Stimulated activated CD4-positive, alpha-beta T cell treated with anti-CD3 and anti-CD28 coated beads, Interleukin-1b, Interleukin-23, amount 100 ng/mL, for 4 hours (primary cell): ENCODE measurements at places on chromosomes 16 and 17.

- no peak for DNase-seq
Observed at GRCh38 chr17:68021963-68022362, 13.6 kb upstream of the KPNA2 start.

DNA sequence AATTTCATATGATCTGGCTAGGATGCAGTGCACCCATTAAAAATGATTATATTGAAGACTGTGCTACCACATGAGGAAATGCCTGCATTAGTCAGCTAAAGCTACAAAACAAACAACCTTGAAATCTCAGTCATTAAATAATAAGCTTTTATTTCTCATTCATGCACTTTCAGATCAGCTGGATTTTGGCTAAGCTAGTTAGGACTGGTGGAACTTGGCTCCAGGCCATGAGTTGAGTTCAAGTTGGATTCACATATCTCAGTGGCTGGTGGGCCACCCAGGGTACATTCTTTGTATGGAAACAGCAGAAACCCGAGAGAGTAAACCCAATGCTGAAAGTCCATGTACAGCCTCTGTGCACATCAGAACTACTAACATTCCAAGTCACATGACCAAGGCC is 6.4 kb upstream of the SLFN12L start:
- DNase-seq, result no peak

- DNase-seq, result no peak
Observed at GRCh38 chr16:24117680-24118079, 138.5 kb upstream of the CACNG3 start.

DNA sequence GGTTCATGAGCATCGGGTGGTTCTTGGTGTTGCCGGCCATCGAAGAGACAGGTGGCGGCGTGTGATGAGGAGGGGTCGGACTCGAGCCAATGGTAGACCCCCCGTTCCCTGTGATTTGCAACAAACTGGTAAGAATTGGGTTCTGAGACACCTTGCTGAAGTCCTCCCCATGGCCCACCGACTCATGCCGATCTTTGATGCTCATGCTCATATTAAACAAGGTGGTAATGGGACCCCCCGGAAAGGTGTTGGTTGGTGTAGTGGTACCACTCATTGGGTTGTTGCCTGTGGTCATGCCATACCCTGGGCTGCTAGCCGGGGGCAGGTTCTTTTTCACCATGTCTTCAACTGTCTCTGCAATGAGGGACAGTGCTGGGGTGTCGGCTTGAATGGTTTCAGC is 8.9 kb upstream of the FBXL20 start:
- no peak for DNase-seq

- DNase-seq, result no peak
Observed at GRCh38 chr16:88763502-88764053, 21.4 kb downstream of the PIEZO1 start.

DNA sequence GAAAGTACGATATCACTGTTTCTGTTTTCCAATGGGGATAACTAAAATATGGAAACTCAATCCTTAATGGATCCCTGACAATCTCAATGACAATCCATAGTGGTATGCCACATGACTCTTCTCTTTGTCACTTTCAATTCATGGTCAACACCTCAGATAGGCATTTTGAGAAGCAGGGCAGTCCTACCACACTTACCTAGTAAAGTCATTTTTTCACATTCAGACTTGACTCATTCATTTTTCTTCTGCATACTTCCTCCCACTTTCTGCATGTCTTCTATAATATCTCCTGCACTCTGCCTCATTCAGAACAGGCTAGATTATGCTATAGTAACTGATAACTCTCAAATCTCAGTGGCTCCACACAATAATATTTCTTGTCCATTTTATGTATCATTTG is 117.5 kb downstream of the FTO start:
- no peak for DNase-seq

DNA sequence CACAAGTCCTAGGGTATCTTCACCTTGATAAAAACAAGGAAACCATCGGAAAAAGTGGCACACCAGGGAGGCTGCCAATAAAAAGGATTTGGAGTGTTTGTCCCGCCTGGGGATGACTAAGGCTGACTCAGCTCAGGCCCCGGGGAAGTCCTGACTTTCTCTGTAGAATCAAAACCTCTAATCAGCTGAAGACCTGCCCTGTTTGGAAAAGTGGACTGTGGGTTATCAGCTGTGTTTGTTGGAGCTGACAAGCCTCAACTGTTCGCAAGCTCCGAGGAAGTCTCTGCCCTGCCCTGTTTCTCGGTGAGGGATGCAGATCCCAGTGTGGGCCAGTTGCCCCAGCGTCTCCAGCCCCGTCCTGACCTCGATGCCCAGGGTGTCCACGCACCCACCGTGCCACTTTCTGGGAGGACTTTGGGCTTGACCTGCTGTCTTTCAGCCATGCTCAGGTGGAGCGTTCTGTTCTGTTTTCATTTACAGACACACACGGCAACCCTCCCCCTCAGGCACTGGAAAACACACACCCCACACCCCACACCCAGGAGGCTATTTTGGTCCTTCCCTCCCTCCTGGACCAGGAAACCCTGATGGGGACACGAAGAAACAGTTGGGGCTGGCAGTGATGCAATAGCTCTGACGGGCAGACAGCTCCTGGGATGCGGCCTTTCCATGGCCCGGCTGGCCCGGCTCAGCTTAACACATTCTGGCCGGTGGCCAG is 27.6 kb upstream of the PITPNA start:
- DNase-seq, result no peak

DNA sequence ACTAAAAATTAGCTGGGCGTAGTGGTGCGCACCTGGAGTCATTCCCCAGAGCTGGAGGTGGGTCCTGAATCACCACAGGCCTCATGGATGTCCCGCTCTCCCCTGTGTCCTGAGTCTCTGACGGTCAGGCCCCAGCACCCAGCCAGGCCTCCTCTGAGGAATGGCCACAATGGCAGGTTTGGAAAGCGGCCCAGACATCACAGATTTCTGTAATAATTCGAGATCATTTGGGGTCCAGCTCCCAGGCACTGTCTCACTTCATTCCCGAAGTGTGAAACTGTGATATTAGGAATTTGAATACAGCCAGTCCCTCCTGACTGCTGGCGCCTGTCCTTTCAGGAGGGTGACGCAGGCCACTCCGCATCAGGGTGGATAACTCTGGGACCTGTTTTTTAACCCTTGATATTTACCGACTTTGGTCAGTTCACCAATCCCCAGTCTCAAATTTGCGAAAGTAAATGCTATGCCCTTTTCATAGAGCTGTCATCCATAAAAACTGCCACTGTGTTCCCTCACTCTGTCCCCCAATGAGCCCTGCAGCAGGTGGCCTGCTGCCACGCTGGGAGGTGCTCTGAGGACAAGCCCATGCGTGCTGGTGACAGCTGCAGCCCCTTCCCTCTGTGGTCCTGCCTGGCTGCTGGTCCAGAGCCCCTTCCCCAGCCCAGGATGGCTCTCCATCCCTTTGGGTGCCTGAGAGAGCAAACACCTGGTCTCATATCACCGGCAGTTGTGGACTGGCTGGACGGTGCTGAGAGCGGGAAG is 28.3 kb upstream of the RPTOR start:
- no peak for DNase-seq

DNA sequence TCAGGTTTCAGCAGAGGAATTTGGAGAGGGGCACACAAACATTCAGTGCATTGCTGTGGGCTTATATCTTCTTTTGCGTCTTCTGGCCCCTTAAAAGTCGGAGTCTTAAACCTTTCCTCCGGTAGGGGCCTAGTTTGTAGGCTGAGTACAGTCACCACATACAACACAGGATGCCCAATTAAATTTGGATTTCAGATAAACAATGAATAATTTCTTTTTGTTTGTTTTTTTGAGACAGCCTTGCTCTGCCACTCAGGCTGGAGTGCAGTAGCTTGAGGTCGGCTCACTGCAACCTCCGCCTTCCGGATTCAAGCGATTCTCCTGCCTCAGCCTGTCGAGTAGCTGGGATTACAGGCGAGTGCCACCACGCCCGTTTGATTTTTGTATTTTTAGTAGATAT is 26.7 kb upstream of the ADORA2B start:
- no peak for DNase-seq

DNA sequence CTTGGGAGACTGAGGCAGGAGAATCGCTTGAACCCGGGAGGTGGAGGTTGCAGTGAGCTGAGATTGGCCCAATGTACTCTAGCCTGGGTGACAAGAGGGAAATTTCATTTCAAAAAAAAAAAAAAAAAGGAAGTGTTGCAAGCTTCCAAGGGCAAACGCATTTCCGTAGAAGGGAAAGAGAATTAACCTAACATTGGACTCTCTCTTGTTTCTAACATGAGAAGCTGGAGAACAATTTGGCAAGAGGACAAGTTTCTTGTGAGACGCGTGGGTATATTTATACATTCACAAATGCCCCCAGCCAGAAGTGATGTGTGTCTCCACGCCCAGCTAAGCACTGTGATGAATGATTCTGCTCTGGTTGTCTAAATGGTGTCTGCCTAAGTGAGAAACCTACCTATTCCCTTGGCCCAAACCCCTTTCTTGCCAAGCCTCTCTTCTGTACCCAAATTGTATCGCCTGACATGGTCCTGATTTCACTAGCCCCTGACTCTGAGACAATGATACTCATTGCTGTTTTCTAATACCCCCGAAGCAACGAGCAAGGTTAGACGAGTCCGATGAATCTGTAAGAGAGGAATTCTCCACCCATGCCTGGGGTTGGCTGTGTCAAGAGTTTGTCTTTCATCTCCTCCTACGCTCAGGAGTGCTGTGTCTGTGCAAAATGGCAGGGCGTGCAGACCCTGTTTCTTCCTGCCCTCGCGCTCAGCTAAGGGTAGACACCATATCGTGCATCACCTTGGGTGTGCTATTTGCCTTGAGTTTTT is 14.2 kb upstream of the ST6GALNAC2 start:
- DNase-seq, result no peak

DNA sequence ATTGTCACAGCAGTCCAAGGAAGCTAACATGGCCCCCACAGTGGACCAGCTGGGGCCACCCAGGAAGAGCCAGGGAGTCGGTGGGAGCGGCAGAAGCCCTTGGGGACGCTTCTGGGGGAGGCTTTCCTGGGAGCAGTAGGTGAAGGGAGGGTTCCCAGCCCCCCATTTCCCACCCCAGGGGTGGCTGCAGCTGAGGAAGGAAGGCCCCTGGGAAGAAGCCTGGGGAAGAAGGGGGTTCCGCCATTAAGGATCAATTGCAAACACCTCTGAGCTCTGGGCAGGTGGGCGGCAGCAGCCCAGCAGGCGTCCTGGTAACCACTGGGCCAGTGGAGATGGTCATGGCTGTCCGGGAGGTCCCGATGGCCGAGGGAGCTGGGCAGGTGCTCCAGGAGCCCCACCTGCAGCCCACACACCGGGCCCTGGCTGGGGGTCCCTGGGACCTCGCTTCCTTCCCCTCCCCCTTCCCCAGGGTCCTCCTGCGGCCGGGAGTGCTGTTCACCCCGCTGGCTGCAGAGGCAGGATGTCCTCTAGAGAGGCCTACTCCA is 592 bp upstream of the PERCC1 start:
- no peak for DNase-seq

DNA sequence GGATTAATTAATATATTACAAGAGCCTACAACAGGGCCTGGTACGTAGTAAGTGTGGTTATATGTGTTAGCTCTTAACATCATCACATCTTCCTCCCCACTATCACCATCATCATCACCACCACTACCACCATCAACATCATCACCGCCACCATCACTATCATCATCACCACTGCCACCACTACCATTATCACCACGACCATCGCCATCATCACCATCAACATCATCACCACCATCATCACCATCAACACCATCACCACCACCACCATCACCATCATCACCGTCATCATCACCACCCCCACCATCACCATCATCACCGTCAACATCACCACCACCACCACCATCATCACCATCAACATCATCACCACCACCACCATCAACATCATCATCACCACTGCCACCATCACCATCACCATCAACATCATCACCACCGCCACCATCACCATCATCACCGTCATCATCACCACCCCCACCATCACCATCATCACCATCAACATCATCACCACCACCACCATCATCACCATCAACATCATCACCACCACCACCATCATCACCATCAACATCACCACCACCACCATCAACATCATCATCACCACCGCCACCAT is 7.8 kb upstream of the IL4R start:
- no peak for DNase-seq

GRCh38 chr17:49528966-49529365 is 33.9 kb downstream of the NGFR start:
- no peak for DNase-seq

DNA sequence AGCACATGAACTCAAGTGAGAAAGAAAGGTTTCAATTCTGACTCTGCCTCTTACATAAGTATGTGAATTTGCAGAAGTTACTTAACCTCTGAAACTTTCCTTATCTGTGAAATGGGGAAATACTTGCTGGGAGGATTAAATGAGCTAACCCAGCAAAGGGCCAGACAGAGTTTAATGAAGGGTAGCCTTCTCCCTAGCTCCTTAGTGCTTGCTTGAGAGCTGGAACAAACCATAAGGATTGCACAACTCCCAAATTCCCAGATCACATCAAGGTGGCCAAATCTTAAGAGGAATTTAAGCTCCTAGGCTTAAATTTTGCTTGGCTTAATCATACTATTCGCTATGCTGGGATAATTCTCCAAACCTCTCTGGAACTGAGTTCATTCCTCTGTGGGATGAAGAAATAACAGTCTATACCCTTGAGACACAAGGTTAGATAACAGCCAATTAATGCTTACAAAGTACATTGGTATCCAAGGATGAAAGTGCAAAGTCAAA is 11.8 kb upstream of the WSB1 start:
- no peak for DNase-seq

- DNase-seq, result no peak
Observed at GRCh38 chr17:65522751-65523404, 38.6 kb downstream of the AXIN2 start.

GRCh38 chr17:81027591-81028505 is 7.1 kb upstream of the BAIAP2 start:
- no peak for DNase-seq

DNA sequence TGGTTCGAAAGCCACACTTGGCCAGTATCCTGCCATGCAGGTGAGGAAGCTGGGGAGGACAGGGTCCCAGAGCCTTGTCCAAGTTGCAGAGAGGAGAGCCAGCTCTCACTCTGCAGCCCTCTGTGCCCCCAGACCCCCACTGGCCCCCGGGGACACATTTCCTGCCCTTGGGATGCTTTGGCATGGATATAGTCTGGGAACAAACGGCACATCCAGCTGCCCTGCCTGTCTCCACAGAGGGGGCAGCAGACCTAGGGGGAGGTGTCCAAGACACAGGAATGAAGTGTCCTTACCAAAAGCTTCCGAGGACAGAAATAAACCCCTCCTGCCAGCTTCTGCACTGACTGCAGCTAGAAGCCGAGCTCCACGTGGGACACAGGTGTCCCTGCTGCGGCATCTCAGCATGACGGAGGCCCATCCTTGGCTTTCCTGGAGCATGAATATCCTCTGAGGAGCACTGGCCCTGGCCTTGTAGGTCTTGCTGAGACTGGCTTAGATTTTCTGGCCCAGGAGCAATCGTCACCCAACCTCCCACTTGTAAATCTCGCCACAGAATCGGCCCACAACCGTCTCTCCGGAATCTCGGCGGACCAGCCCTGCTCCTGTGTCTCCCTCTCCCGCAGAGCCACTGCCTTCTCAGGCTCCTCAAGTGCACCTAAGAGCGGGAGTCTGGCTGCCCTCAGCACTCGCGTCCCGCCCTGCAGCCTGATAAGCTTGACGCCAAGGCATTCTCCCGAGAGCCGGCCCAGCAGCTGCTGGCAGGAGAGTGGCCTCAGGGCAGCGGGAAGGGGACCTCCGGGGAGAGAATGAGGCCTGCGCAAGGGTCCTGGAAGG is 1.1 kb upstream of the CAPN15 start:
- no peak for DNase-seq
